ENCODE measurements at places on chromosomes 5 and 9. TPM values are rescaled to one million over a fixed set of nuclear protein-coding genes. Genes with fewer than 3 reads are reported as not detected.
A peak's percentile ranks its signal among the peaks of the same experiment; 100 is the strongest.

- H3K4me1 ChIP-seq = no peaks in the 10 kb centered on the region
- H3K4me3 ChIP-seq = no peak overlapping the region
- no peaks in the 10 kb centered on the region for H3K27me3 ChIP-seq
- H3K27ac ChIP-seq = no peak overlapping the region
- DNase-seq = no peak
Measured at GRCh38 chr9:90950600-90950999, 149.0 kb downstream of the SYK start.

The LCN9 gene
- not detected for total RNA-seq

The TMOD1 gene
- total RNA-seq = 16.1 TPM

- H3K4me1 ChIP-seq = peaks cover 32% of the 10 kb centered on the region
- no peak for DNase-seq
- H3K27ac ChIP-seq = peak overlapping the region; percentile 95
- H3K27me3 ChIP-seq = no peaks in the 10 kb centered on the region
- peak overlapping the region; percentile 89 for H3K4me3 ChIP-seq
Measured at GRCh38 chr5:10250806-10251276, 761 bp downstream of the CCT5 start.

DNA sequence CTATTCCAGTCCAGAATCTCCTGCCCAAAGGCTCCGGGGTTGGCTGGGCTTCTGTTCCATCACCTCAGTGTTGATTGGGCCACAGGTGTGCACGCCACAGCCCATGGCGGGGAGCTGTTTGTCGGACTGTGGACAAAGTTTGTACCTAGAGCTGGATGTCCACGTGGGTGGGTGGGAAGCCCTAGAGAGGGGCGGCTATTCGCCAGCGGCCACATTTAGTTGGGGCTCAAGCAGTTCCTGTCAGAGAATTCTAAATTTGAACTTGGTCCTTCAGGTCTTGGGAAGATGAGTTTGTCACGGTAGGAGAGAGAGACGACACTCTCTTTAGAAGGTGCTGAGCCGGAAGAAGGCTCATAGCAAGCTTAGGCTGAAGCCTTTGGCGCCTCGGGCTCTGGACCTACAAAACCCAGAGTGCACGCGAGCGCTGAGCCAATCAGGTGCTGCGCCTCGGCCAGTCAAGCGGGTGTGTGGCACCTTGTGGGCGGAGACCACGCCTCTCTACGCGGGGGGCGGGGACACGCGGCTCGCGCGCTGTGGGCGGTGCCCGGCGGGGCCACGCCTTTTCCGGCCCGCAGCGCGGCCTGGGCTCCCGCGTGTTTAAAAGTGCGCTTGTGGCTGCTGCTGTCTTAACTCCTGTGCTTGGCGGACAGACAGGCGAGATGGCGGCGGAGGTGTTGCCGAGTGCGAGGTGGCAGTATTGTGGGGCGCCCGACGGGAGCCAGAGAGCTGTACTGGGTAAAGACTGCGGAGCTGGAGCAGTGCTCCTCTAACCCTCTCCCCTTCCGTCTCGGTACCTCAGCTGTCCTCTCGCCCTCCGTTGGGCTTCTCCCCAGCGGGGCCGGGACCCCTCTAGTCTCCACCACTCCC, at the start of gene POLR1E:
Gene POLR1E, plus strand, starts transcription at position 560 of the 867 bp plus-strand sequence. Its CDS starts 100 bp downstream, at position 660.
- peaks cover 23% of the 10 kb centered on the region for H3K4me1 ChIP-seq
- peak within 1 kb of the TSS; percentile 63 for H3K27ac ChIP-seq
- no peaks in the 10 kb centered on the region for H3K36me3 ChIP-seq
- H3K27me3 ChIP-seq = no peaks in the 10 kb centered on the region

DNA sequence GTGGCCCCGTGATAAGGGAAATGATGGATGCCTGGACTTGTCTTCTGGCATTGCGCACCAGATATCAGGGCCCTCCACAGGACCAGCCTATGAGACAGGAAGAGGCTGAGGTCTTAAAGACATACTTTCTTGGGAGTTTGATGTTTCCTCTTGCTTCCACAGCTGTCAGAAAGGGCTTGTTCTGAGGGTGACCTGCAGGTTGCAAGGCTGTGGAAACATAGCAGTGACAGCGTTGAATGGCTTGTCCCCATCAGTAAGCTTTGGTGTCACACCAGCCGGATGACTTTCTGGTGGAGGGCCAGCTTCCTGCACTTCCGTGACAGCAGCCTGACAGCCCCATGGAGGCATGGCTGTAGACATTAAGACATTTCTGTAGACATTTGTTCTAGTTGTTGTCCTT, 143.2 kb downstream of the C9orf152 start:
- no peak overlapping the region for H3K4me3 ChIP-seq
- H3K36me3 ChIP-seq = no peaks in the 10 kb centered on the region
- H3K27me3 ChIP-seq = no peaks in the 10 kb centered on the region
- no peak for DNase-seq

GRCh38 chr5:58188262-58188651, 271.6 kb downstream of the PLK2 start:
- H3K4me3 ChIP-seq = no peak overlapping the region
- no peaks in the 10 kb centered on the region for H3K36me3 ChIP-seq
- H3K27ac ChIP-seq = no peak overlapping the region
- peaks cover 13% of the 10 kb centered on the region for H3K4me1 ChIP-seq
- no peaks in the 10 kb centered on the region for H3K27me3 ChIP-seq

DNA sequence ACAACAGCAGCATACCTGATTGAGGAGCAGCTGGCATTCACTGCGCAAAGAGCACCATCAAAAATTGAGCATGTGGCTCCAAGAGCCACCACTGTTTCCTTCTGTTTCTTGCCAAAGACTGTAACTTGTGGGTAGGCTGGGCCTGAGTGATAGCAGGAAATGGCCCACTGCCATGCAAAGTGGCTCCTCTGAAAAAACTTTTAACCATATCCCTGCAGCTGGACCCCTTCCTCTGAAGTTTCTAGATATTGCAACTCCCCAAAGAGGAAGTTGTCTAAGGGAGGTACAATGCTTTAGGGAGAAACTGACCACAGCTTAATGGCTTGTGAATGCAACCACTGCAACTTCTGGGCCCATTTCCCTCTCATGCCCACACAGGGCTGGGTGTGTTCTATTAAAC, 355.4 kb upstream of the PDE4D start:
- H3K27me3 ChIP-seq = no peaks in the 10 kb centered on the region
- no peak overlapping the region for H3K4me3 ChIP-seq
- no peaks in the 10 kb centered on the region for H3K4me1 ChIP-seq

- no peaks in the 10 kb centered on the region for H3K27me3 ChIP-seq
- H3K4me3 ChIP-seq = no peak overlapping the region
- no peak overlapping the region for H3K27ac ChIP-seq
- H3K4me1 ChIP-seq = no peaks in the 10 kb centered on the region
- no peak for DNase-seq
Measured at GRCh38 chr5:159548517-159548916, 218.2 kb upstream of the IL12B start.

All from body of pancreas (tissue), 4 donors.